Effector CD8-positive, alpha-beta T cell (primary cell): ENCODE measurements at places on chromosomes 3 and 15.
A peak's percentile ranks its signal among the peaks of the same experiment; 100 is the strongest.

DNA sequence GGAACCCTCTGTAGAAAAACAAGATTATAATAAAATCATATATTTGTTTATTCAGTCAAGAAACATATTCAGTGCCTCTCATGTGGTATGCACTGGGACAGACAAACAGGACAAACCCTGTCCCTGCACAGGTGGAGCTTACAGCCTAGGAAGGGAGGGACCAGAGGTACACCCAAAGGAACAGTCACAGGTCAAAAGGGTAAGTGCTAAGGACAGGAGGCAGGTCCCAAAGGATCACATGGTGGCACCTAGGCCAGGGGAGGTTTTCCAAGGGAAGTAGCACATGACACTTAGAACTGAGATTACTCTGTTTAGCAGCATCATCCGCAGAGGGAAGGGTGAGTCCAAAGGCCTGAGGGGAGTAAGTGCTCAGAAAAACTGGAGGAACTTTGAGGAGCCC, 254.4 kb upstream of the ARRDC4 start:
- DNase-seq = no peak

DNA sequence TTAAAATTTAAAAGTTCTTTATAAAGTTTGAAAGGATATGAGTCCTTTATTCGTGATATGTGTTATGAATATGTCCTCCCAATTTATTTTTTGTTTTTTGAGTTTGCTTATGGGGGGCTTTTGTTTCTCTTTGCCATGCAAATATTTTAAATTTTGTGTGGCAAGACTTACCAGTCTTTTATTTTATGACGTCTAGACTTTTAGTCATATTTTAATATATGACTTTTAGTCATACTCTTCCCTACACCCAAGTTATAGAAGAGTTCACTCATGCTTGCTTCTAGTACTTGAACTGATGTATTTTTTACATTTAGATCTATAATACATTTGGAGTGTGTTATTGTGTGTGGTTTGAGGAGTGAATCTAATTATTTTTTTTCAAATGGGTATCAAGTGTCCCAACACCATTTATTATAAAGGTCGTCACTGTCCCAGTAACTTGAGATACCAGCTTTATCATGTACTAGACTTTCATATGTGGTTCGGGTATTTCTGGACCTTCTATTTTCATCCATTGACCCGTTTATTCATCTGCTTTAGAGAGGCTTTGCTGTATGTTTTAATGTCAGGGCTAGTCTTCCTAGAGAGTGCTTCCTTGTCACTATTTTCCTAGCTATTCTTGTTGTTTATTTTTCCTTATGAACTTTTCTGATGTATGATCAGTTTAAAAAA, 755 bp downstream of the PARP15 start:
- no peak for DNase-seq

GRCh38 chr3:101845425-101845824, 3.9 kb upstream of the NFKBIZ start:
- no peak for DNase-seq

DNA sequence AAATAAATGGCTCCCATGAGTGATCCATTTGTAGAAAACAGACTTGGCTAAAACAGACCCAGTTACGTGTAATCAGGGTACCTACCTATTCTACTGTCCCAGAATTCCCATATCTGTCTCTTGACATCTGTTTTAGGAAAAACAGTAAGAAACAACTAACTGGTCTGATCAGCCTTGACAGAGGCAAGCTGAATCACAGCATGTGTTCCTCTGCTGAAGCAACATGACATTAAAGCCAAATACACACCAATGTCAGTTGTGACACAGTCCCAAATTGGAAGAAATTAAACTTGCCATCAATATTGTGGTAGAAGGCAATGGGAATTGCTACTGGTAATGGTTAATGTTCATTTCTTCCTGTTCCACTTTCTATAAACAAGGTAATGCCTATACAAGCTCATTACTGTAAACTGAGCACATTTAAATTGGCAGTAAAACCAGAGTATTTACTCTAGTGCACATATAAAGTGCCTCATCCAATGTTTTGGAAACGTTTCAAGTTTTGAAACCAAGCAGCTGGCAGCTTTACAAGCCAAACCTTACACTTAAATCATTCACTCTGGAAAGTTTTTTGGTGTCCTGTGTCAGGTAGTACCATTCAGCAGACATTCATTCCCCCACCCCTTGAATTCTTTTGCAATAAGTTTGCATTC, 27.0 kb downstream of the ALDH1A2 start:
- no peak for DNase-seq

DNA sequence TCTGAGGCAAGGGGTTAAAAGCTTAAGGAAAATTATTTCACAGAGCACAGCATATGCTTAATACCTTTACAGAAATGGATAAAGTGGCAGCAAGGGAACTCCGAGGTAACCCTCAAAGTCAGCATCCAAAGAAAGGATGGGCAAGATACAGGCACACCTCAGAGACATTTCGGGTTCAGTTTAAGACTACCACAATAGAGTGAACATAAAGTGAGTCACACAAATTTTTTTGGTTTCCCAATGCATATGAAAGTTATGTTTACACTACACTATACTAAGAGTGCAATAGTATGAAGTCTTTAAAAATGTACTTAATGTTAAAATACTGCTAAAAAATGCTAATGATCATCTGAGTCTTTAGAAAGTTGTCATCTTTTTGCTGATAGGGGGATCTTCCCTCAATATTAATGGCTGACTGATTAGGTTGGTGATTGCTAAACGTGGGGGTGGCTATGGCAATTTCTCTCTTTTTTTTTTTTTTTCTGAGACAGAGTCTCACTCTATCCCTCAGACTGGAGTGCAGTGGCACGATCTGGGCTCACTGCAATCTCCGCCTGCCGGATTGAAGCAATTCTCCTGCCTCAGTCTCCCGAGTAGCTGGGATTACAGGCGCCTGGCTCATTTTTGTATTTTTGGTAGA, 10.0 kb downstream of the UBR1 start:
- no peak for DNase-seq

GRCh38 chr3:32313723-32314473, 75.4 kb downstream of the CMTM8 start:
- DNase-seq = no peak

DNA sequence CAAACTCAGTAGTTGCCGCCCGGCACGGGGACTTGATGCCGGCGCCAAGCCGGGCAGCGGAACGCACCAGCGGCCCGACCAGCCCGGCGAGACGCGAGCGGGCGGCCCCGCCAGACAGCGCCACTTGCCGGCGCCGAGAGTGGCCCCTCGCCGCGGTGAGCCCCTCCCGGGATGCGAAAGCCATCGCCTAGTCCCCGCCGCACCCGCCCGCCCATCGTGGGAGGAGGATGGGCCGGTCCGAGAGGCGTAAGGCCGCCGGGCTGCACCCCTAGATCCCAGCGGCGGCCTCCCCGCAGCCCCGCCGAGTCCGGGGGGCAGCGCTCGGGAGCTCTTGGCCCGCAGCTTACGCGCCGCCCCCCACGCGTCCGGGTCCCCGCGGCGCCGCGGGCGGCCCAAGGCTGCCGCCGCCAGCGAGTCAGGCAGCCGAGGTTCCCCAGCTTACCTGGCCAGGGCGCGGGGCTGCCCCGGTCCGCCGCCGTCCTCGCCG, 609 bp downstream of the GOLGA8A start:
- no peak for DNase-seq

DNA sequence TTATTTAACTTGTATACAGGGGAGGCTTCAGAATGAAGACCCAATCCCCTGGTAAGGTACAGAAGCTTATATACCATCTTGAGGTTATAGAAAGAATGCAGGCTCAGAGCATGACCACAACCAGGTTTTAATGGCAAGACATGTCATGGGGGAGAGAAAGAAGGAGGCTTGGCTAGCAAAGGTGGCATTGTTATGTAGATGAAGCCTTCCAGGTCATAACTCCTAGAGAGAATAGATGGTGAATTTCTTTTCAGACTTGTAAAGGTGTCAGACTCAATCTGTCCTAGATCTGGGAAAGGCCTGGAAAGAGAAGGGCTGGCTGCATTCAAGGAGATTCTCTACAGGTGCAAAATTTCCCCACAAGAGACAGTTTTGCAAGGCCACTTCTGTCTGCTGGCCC, 99.4 kb upstream of the CTDSPL start:
- DNase-seq = no peak

GRCh38 chr3:158026236-158026635, 80.0 kb downstream of the SHOX2 start:
- DNase-seq = no peak

GRCh38 chr15:58561321-58561720, 129.5 kb downstream of the LIPC start:
- DNase-seq = no peak

- DNase-seq = no peak
These were observed 17.0 kb downstream of the SOX2 start for GRCh38 chr3:181728470-181729340.

GRCh38 chr3:36843065-36844051, 79.0 kb upstream of the DCLK3 start:
- peak; percentile 8 for DNase-seq

- DNase-seq = no peak
These were observed 58.5 kb downstream of the HRH1 start for GRCh38 chr3:11212784-11213183.

DNA sequence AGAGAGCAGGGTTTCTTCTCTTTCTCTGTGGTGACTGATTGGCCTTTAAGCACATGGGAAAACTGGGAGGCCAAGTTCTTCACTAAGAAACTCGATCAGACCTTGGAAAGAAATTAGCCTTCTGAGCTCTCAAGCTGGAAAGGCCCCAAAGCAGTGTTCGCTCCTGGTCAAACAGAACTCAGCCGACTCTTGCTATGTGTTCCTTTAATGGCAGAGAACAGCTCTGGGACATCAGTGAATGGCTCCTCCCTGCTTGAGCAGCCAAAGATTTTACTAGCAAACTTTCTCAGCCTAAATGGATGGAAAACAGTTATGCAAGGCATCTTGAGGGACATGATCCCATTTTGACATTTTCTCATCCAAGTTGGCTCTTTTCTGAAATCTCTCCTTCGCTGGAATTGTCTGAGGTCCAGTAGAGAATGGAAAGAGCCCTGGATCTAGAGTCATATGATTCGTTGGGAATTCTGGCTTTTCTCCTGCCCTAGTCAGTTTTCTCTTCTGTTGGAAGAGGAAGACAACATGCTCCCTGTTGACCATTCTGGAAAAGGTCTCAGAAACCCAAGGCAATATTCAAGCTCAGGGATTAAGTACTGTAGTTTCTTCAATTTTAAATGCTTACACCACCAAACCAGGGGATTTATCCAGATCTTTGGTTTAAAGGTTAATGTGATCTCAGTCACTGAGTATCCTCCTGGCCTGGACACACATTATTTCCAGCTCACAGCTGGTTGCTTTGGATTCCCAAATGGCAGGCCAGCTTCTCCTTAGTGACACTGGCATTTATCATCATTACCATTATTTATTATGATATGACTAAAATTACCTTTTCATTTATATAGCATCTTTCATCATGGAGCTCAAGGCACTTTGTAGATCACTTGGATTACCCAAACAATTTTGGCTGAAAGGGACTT, 319.6 kb downstream of the AGBL1 start:
- no peak for DNase-seq

- no peak for DNase-seq
These were observed 80.2 kb downstream of the FMN1 start for GRCh38 chr15:33114374-33114717.

- DNase-seq = no peak
These were observed 72.9 kb downstream of the CHSY1 start for GRCh38 chr15:101178931-101179330.

DNA sequence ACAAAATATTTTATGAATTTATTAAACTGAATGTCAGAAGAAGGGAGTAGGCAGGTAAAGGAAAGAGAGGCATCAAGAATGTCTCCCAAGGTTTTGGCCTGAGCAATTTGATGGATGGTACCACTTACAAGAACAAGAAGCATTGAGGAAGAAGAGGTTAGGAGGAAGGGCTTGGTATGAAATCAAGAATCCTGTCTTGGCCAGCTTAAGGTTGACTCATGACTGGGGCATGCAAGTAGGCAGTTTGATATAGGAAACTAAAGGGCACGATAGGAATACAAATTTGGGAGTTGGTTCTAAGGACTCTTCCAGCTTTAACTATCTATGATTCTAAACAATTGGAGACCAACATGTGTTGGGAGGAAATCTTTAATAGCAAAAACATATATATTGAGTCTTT, 79.1 kb downstream of the NTRK3 start:
- no peak for DNase-seq

- no peak for DNase-seq
These were observed 433.3 kb downstream of the FOXP1 start for GRCh38 chr3:71149959-71150954.

DNA sequence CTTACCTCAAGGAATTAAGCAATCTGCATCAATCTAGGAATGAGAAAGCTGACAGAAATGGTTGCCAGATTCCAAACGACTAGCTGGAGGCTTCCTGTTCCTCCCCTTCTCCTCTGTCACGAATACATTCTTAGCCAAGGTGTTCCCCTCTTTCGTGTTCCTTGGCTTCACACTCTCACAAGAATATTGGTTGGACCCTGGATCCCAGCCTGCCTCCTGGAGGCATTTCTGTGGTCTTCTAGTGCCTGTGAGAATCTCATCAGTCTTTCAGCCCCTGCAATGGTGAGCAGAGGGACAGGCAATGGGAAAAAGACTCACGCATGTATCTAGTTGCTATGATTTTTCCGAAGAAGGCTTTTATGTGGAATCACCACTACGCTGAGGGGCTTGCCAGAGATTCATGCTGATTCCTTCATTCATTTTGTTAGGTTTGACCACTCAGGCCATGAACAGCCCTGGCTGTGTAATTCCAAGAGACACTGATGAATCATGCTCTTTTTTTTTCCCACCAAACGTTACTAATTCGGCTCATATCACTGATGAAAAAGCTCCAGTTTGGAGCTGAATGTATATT, 1.6 kb upstream of the P3H2 start:
- DNase-seq = no peak

DNA sequence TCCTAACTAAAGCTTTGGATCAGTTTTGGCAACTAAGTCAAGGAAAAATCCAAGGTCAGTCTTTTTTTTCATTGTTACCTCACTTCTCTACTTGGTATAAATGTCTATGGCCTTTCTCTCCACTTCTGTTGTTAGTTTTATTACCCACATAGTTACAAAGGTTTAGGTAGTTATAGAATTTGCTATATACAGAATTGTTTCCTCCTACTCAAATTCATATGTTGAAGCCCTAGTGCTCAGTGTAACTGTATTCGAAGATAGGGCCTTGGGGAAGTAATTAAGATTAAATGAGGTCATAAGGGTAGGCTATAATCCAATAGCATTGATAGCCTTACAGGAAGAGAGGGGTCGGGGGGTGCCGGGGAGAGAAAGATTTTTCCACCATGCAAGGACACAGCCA, 19.7 kb upstream of the STIMATE start:
- no peak for DNase-seq

GRCh38 chr3:69276884-69277283, 109.0 kb downstream of the FRMD4B start:
- no peak for DNase-seq
